Cerebellum (tissue), 4 donors: ENCODE measurements at places on chromosomes 5 and 9. TPM values are rescaled to one million over a fixed set of nuclear protein-coding genes. Genes with fewer than 3 reads are reported as not detected.

The DBH gene
- 0.91 TPM for total RNA-seq

The PRDM9 gene
- total RNA-seq: not detected

DNA sequence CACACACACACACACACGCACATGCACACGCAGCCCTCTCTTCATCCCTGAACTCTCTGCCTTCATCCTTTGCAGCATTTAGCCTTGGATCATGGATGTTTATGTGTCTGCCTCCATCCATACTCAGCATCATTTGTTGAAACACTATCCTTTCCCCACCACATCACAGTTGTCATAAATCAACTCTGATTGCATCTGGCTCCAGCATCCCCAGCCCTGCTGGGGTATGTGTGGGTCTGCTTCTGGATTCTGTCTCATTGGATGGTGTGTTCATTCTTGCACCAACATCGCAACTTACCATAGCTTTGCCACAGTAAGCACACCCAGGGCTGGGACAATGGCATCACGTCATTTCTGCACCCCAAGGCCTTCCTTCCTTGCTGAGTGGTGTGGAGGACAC is 175.4 kb downstream of the RGS3 start:
- no peak for DNase-seq

- DNase-seq: no peak
These were observed 5.3 kb downstream of the IL12B start for GRCh38 chr5:159324986-159325385.
